ENCODE measurements at places on chromosomes 13 and 19. TPM values are rescaled to one million over a fixed set of nuclear protein-coding genes. Genes with fewer than 3 reads are reported as not detected.

The TEX30 gene
- 30.8 TPM for total RNA-seq

The CGB8 gene
- not detected for total RNA-seq

The RASIP1 gene
- 74.0 TPM for total RNA-seq

The ZSWIM4 gene
- total RNA-seq: 11.3 TPM

The CABP5 gene
- total RNA-seq: not detected

- DNase-seq: no peak
Measured at GRCh38 chr13:33968520-33969507, 150.9 kb downstream of the RFC3 start.

GRCh38 chr19:28425046-28425931 is 787.7 kb downstream of the UQCRFS1 start:
- DNase-seq: peak; percentile 36

GRCh38 chr13:109401307-109401706 is 385.1 kb downstream of the IRS2 start:
- no peak for DNase-seq

- DNase-seq: no peak
Measured at GRCh38 chr19:30878495-30878894, 470.7 kb downstream of the TSHZ3 start.

GRCh38 chr13:23467048-23467931 is 33.8 kb upstream of the SACS start:
- DNase-seq: peak; percentile 27

DNA sequence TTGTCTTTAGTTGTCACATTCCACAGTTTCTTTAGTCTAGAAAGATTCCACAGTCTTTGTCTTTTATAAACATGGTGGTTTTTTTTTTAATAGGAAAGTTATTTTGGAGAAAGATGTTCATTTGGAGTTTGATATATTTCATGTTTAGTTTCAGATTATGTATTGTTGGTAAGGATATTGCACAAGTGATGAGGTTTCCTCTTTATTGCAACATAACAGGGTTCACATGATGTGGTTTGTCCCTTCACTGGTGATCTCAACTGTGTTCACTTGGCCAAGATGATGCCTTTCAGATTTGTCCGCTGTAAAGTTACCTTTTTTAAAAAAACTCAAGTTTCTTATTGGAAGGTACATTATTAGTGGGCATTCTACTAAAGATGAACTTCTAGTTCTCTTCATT is 3.2 kb downstream of the ZNF230 start:
- DNase-seq: no peak
